GM04504 (cell line): ENCODE measurements at places on chromosomes 7 and 10.

GRCh38 chr7:133059263-133059662 is 22.6 kb downstream of the CHCHD3 start:
- DNase-seq = no peak

GRCh38 chr10:61289813-61290212 is 163.4 kb downstream of the TMEM26 start:
- DNase-seq = no peak

DNA sequence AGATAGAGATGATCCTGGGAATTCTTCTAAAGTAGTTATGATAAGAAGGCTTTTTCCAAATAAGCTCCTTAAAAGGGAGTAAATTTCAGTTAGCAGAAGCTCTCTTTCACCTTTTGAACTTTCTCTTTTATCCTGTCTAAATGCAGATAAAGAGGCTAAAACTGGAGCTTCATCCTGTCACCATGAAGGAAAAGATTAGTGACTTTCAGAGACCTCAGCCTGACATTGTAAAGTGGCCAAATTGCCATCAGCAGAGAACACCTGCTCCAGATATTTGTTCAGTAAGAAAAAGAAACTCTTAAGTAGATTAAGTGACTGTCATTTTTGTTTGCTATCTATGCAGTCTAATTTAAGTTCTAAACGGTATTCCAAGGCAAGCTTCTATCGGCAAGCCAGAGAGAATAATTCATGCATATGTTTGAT is 18.3 kb downstream of the VWDE start:
- no peak for DNase-seq

DNA sequence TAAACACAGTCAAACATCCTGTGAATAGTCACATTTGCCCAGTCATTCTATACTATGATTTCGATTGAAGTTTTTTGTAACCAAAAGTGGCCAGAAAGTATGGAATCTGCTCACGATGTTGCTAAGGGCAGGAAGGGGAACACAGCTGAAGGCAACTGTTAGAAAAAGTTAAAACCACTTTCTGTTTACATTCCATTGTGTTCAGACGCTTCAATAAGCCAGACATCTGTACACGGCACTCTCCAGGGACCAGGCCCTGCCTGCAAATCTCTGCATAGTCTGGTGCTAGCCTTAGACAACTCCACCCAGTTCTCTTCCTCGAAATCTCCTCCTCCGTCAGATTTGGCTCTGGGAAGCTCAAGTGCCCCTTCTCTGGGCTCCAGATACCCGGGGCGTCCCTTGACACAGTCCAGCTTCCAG is 17.1 kb upstream of the TMEM120A start:
- DNase-seq = peak; percentile 53

DNA sequence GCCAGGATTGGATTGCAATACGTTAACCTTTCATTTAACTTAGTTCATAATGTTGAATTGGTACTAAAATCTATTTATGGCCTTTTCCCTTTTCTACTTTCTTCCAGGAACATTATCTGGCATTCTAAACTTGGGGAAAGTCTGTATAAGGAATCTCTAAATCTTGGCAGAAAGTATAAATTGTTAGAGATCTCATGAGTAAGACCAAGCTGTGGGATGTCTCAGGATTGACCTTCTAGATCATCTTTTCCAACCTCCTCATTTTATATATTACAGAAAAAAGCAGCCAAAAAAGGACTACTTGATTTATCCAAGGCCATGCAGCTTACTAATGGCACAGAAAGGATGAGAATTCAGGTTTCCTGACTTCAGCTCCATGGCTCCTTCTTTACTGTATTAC is 598.3 kb downstream of the INHBA start:
- DNase-seq = no peak

GRCh38 chr7:36819639-36820038 is 95.3 kb upstream of the AOAH start:
- DNase-seq = no peak
